SK-N-SH (cell line): ENCODE measurements at places on chromosomes 12 and 14.

- no peak for DNase-seq
Measured at GRCh38 chr12:130073721-130074120, 88.5 kb upstream of the FZD10 start.

DNA sequence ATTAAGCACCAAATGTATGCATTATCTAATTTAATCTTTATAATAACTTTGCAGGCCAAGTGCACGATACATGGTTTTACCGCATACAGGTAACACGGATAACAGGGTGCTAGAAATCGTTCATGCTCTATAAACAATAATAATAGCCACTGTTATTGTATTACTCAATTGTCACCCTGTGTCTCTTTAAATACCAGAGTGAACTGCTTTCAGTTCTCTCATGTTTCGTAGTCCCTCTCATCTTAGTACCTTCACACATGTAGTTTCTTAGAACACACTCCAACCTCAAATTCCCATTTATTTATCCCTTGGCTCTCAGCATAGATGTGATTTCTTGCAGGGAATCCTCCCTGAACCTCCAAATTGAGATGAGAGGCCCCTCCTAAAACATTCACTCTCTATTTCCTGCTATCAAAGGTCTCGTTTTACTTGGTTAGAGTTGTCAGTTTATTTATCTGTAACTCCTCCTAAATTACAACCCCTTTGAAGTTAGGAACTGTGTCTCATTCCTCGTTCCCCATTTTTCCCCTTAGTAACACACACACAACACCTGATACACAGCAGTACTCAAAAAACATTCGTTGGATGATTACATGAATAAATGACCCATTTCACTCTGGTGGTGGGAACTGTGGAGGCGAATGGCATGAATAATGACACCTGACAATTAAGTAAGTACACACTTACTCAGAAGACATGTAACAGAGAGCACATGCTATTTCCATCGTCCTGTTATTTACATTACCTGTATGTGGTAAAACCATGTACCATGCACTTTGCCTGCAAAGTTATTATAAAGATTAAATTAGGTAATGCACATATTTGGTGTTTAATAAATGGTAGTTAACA lies 134.6 kb downstream of the BTG1 start:
- DNase-seq = no peak

- DNase-seq = no peak
Measured at GRCh38 chr14:77593501-77593961, 22.9 kb downstream of the SPTLC2 start.

- no peak for DNase-seq
Measured at GRCh38 chr12:105820429-105821125, 318.2 kb downstream of the NUAK1 start.
